NCI-H510A treated with DMSO at 0.1 percent for 48 hours (cell line): ENCODE measurements at places on chromosomes 13 and 19.
A peak's percentile ranks its signal among the peaks of the same experiment; 100 is the strongest.

- no peak for DNase-seq
Observed at GRCh38 chr19:30781519-30781918, 409.3 kb downstream of the ZNF536 start.

DNA sequence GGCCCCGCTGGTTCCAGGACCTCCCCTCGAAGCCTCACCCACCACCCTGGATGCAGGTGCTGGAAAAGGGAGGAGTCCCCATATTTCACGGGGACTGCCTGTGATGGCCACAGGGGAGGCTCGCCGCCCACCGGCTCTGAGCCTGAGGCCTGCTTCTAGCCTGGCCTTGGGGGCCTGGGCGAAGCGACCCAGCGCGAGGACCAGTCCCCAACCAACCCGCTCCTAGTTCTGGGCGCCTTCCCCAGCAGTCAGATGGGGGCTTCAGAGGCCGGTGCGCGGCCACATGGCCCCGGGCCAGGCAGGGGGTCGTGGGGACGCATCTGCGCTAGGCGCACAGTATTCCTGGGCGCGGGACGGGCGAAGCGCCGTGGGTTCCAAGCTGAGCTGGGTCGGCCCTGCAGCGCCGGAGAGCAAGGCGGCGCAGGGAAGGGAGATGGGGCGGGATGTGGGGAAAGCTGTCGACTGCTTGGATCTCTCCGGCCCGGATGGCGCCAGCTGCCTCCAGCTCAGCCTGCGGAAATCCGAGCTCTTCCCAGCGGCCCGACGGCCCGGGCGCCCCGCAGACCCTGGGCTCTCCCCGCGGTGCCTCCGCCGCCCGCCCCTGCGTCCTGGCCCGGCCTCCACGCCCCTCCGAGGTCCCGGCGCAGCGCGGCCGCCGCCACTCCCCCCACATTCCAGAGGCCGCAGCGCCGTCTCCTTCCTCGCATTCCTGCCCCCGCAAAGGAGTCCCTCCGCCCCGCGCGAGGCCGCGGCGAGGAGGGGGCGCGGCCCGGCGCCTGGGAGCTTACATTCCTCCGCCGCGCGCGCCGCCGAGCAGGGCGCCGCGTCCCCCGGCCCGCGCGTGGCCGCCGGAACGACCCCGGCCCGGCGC, at the start of gene WTIP:
WTIP (plus strand) TSS at position 788 of the 871 bp plus-strand sequence. CDS start 217 bp downstream, outside the sequence.
- DNase-seq: no peak

GRCh38 chr19:44657211-44657921, 13.7 kb downstream of the PVR start:
- peak; percentile 24 for DNase-seq

- no peak for DNase-seq
Observed at GRCh38 chr19:19461306-19461670, 54.1 kb downstream of the TSSK6 start.

- no peak for DNase-seq
Observed at GRCh38 chr19:292281-292884, 1.2 kb upstream of the PLPP2 start.

DNA sequence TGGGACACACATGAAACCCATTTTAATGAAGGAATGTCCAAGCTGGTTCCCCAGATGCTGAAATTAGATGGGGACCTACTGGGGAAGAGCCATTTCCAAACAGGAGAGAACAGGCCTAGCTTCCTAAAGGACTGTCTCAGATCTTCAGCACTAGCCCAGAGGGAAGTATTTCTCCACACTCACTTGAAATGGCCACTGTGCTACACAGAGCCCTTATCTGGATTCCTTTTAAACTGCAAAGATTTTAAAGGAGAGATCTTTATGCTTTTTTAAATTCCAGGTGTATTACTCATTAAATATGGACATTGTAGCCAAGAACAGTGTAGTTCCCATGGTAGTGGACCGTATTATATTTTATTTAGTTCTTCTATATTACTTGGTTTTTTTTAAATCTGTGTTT, 255.3 kb downstream of the SHISA2 start:
- no peak for DNase-seq

DNA sequence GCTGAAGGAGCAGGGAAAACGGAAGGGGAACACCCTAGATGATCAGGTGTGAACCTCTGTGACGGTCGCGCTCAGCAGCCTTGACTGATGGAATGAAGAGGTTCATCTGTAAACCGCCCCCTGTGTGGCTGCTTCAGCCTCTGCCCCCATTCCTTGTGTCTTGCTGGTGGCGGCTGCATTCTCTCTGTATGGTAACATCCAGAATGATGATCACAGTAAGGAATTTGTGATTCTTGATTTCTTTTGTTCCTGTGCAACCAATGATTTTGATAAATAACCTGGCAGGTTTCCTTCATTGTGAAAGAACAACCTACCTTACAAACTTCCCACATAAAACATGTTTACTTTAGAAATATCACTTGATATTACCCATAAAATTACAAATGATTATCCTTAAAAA, 118.7 kb upstream of the MCF2L start:
- no peak for DNase-seq
